NCI-H2081 treated with DMSO at 0.1 percent for 48 hours (cell line): ENCODE measurements at places on chromosomes 2 and 18.

DNA sequence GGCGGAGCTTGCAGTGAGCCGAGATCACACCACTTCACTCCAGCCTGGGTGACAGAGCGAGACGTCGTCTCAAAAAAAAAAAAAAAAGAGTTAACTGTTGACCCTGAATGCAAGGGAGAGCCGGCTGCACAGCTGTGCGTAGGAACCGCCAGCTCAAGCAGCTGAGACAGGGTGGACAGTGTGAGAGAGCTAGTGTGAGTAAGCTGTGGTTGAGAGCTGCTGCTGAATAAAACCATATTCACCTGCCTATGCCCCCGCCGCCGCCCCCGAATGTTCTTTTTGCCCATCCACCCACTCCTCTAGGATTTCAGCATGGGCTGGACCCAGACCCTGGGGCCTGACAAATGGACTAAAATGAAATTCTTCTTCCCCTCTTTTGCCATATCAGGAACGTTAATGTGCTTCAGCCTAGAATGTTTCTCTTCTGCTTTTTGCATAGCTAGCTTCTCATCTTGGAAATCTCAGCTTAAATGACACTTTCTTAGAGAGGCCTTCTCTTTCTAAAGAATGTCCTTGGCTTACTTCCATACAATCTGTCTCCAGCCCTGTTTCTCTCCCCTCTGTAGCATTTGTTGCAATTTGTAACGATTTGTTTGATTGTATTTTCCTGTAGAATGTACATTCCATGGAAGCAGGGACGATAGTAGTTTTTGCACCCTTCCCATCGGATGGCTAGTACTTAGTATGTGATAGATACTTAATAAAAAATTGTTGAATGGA, 142.7 kb downstream of the KLHL14 start:
- no peak for DNase-seq

DNA sequence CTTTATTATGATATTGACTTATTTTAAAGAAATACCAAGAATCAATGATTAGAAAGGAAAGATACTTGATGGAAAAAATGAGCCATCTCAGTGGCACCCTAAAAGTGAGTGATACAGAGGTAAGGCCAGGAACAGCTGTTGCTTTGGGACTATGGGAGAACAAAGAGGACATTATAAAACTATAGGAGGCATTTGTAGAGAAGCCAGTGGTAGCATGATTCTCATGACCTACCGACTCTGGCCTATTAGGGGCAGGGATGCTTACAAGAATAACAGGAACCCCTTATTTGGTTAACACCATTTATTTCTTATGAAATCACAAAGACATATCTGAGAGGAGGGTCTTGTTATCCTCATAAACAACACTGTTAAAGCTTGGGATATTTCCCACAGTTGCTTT, 162.2 kb downstream of the RIT2 start:
- DNase-seq, result no peak

- no peak for DNase-seq
Observed at GRCh38 chr2:239736358-239737143, 288.6 kb downstream of the NDUFA10 start.

DNA sequence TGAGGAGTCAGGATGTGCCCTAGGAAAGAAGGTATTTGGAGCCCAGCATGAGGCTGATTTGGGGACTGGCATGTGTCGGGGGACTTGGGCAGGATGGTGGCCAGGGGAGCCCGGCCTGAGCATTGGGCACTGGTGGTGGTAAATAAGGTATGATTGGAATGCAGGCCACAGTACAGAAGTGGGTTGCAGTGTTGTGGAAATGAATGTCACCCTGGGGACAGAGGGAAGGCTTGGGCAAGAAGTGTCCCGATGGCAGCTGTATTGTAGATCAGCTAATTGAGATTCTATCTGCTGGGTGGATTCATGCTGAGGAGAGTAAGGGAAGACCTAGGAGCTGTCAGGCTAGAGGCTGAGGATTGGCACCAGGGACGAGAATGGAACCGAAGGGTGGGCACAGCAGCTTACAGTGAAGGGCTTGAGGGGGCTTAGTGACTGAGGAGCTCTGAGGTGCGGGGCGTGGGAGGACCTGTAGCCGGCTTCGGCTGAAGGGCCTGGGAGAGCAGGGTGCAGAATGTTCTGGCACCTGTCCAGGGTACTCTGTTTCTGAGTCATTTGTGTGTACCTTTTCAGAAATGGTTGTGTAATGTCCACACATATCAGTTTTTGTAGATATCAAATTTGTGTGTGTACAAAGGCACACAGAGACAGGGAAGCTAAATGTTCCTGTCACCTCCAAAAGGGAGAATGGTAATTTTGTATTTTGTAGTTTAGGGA, 170.2 kb downstream of the PRKCE start:
- no peak for DNase-seq

DNA sequence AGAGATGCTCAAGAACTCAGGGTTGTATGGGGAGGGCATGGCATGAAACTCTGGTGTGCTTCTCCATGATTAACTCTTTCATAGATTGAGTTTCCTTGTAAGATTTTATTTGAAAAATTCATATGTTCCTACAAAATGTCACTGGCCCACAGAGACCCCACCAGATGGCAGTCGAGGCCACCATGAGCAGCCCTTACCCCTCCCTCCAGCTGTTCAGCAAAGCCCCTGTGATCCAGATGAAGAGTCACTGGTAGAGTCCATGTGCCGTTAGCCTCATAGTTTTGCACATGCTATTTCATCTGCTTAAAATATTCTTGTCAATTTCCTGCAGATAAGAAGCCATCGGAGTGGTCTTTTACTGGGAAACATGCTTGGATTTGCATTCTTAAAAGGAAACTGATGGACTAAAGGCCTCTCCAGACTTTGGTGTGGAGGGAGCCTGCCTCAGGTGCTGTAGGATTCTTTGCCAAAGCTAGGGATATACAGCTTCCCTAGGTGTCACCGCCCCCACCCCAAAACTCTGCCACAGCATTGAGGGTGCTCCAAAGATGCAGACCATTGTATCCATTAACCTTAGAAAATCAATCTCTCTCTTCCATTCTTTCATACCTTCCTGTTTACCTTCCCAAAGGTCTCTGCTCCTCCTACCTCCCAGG, 18.8 kb downstream of the ZNF385B start:
- DNase-seq, result no peak

GRCh38 chr18:54835944-54836343, 7.7 kb downstream of the RAB27B start:
- DNase-seq, result no peak

- DNase-seq, result no peak
Observed at GRCh38 chr2:207984765-207985480, 40.4 kb downstream of the PLEKHM3 start.

DNA sequence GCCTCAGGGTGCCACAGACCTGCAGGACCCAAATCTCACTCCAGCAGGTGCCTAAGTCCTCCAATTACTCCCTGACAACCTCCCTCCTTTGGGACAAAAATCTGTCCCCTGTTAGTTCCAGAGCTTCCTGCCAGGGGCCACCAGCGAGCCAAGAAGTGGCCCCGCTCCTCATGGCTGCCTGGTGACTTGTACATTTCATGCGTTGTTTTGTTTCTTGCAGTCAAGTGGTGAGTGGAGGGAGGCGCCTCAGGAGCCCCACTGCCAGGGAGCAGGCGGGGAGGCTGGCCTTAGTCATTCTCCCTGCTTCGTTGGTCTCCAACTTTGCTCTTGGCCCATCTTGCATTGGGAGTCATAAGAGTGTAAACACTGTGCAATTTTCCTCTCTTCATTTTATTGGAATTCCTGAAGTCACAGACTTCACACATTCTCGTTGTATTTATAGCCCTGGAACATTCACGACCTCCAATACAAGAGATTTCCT, 81.3 kb downstream of the KCNF1 start:
- DNase-seq, result no peak
